ENCODE measurements at places on chromosomes 5 and 9. TPM values are rescaled to one million over a fixed set of nuclear protein-coding genes. Genes with fewer than 3 reads are reported as not detected.

The LIX1 gene
- 0.52 TPM for total RNA-seq

The COL27A1 gene
- total RNA-seq: 8.9 TPM

The SPATA9 gene
- 1.0 TPM for total RNA-seq

The CCDC171 gene
- total RNA-seq: 5.7 TPM

Measured in skeletal muscle tissue (tissue), 5 donors.